ENCODE measurements at places on chromosomes 5 and 9.

DNA sequence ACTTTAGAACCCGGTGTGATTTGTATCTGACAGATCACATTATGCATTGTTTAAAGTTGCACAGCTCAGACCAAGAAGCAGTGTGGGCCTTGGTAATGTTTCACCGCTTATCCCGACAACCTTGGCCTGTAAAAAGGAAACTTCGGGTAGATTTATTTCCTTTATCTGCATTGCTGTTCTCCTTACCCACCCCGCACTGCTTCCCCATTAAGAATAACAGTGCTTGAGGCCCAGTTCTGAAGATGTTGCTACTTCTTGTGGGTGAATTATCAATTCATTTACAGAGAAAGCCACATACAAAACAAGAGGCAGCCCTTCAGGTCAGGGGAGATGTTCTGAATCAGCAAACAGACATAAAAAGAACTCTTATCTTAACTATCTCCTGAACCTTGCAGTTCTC lies 8.4 kb downstream of the SMARCA2 start:
- DNase-seq, result no peak

- no peak for DNase-seq
Observed at GRCh38 chr9:113588242-113588810, 124.8 kb downstream of the RGS3 start.

- DNase-seq, result no peak
Observed at GRCh38 chr5:1053391-1054017, 44.9 kb downstream of the NKD2 start.

DNA sequence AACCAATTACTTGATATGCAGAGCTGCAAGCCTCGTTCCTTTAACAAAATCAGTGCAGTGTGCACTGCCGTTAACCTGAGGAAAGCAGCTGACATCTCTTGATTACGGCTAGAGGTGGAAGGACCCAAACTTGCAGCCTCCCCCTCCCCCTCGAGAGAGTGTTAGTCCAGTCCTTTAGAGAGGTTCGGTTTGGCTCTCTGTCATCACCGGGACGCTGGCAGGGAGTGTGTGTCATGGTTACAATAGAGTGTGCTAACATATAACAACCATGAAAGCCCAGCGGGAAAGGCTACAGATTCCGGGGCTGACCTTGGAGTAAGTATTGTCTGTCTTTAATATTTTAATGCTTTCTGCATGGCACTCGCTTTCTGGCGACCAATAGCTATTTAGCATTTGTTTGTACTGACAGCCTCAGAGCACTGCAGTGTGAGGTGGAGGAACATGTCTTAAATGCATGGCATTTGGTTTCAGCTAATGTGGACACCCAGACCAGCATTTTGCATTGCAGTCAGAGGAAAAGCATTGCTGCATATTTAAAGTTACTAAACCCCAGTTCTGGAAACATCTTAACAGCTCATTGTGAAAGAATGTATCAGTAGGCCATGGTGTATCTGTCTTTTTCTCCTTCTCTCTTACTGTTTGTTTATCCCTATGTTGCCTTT lies 237.5 kb downstream of the CD180 start:
- no peak for DNase-seq

- DNase-seq, result no peak
Observed at GRCh38 chr9:6305954-6306563, 22.1 kb upstream of the TPD52L3 start.

GRCh38 chr5:39420482-39421145 lies 4.2 kb downstream of the DAB2 start:
- DNase-seq, result no peak

GRCh38 chr9:81776834-81777233 lies 87.5 kb upstream of the TLE1 start:
- DNase-seq, result no peak

GRCh38 chr9:89842267-89842768 lies 237.5 kb downstream of the GADD45G start:
- no peak for DNase-seq

DNA sequence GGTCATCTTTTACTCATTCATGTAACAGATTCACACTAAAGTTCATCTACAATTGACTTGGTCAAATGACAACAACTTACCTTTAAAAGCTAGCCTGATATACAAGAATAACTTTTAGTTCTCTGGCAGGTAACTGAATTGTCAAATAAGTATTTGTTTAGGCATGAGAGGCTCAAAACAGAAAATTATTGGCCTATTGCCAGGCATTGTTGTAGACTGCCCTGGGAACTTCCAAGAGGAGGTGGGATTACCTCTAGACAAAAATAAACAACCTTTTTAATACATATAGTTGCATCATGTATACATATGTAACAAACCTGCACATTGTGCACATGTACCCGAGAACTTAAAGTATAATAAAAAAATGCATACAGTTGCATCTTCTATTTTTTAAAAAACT lies 18.2 kb upstream of the SLCO4C1 start:
- DNase-seq, result no peak

DNA sequence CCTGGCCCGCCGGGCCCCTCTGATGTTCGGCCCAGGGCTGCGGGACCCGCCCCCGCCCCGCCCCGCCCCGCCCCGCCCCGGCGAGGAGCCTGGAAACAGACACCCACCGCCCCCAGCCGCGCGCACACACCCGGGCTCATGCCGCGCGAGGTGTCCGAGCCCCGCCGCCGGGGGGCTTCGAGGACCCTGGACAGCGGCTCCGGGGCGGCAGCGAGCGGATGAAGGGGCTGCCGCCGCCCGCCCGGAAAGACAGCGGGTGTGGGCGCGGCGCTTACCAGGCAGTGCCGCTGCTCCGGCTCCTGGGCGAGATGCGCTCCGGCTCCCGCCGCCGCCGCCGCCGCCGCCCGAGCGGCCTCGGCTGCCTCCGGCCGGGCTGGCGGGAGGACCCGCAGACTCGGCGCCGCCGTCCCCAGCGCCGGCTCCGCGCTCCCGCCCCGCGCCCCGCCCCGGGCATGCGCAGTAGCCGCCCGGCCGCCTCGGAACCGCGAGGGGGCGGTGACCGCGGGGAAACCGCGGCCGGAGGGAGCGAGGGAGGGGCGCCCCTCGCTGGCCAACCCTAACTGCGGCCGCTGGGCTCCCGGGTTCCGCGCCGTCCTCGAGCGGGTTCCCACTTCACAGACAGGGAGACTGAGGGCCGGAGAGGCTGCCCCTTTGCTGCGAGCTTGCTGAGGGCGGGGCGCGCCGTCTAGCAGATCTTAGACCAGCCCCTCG lies at the start of gene GPRIN1:
Gene GPRIN1, minus strand, starts transcription at position 433 of the 711 bp plus-strand sequence. CDS start 10,322 bp downstream, outside the sequence.
- no peak for DNase-seq

GRCh38 chr5:173155912-173156311 lies 11.6 kb downstream of the BNIP1 start:
- DNase-seq, result no peak

DNA sequence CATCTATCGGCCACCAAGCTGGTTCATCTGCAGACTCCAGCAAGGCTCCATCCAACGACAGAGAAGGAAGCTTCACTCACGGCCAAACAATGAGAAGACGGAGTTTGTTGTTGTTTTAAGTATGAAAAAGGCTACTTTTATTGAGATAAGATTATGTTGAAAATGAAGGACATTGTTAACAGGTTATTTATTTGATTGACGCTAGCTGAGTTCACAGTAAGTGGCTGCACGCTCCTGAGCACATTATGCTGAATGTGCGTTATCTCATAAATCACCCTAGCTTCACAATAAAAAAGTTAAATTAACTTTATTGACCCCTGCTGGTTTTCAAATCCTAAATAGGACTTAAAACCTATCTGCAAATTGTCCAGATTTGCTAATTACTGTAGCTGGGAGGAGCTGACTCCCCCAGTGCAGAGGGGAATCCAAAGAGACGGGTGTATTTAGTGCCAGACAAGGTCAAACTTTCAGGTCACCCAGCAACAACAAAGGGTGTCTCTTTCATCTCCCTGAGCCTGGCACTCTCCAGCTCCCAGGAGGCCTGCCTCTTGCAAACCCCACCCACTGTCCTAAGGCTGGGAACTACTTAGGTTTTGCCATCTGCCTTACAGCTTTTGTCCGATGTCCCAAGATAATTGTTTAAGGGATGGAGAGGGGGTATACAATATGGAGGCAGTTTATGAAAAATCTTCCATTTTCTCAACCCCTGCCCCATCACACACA lies 129.2 kb downstream of the ZDHHC21 start:
- no peak for DNase-seq

GRCh38 chr9:69168709-69169217 lies 5.3 kb upstream of the TJP2 start:
- DNase-seq, result no peak

DNA sequence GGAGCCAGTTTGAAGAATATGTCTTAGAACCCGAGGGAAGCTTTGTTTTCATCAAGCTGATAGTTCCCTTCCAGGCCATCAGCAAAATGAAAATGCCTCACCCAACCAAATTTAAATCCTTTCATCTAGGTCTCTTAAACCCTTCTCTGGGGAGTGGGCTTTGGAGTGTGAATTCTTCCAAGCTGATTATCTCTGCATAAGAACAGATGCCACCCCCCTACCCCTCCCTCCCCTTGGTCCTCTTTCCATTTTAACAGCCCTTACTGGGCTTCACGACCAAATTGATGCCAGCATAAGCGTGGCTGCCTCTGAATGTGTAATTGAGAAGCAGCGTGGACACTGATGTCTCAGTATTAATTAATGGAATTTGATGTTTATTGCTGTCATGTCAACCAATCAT lies 509.7 kb upstream of the CLINT1 start:
- no peak for DNase-seq

DNA sequence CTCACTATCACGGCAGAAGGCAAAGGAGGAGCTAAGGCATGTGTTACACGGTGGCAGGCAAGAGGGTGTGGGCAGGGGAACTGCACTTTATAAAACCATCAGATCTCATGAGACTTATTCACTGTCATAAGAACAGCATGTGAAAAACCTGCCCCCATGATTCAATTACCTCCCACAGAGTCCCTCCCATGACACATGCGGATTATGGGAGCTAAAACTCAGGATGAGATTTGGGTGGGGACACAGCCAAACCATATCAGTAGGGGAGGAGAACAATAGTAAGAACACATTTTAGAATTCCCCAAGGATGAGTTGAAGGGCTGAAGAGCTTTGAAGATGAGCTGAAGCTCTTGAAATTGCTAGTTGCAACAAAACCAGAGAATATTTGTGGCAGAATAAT lies 287.9 kb downstream of the SMARCA2 start:
- DNase-seq, result no peak

DNA sequence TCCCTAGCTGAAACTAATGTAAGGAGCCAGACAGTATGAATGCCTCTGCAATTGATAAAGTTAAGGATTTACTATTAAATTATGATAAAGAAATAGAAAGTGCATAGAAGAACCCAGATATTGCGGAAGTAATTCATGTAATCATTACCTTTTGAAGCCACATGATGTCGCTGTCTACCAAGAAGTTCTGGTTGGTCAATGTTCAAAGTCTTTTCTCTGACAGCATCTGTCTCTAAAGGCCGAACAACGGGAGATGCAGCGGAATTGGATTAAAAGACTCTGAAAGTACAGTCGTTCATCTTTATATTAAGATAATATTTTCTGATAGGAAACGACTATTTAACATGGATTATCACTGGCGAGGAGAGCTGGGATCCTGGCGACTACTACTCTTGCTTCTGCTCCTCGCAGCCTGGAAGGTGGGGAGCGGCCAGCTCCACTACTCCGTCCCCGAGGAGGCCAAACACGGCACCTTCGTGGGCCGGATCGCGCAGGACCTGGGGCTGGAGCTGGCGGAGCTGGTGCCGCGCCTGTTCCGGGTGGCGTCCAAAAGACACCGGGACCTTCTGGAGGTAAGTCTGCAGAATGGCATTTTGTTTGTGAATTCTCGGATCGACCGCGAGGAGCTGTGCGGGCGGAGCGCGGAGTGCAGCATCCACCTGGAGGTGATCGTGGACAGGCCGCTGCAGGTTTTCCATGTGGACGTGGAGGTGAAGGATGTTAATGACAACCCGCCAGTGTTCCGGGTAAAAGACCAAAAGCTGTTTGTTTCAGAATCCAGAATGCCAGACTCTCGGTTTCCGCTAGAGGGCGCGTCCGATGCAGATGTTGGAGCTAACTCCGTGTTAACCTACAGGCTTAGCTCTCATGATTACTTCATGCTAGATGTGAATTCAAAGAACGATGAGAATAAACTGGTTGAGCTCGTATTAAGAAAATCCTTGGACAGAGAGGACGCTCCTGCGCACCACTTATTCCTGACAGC lies at the start of gene PCDHA8:
Gene PCDHA8, plus strand, starts transcription at position 210 of the 985 bp plus-strand sequence. Its CDS starts 135 bp downstream, at position 345.
- no peak for DNase-seq

DNA sequence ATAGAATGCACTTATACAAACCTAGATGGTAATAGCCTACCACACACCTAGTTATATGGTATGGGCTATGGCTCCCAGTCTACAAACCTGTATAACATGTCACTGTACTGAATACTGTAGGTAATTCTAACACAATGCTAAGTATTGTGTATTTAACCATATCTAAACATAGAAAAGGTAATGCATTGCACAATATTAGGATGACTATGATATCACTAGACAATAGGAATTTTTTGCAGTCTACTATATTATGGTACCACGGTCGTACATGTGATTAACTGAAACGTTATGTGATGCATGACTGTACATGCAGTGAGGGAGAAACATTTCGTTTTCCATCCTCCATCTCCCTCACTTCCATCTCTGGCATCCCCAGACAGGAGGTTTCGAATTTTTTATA lies 130.5 kb downstream of the ELAVL2 start:
- no peak for DNase-seq

GRCh38 chr5:73295921-73296320 lies 122.9 kb downstream of the TMEM174 start:
- DNase-seq, result no peak

DNA sequence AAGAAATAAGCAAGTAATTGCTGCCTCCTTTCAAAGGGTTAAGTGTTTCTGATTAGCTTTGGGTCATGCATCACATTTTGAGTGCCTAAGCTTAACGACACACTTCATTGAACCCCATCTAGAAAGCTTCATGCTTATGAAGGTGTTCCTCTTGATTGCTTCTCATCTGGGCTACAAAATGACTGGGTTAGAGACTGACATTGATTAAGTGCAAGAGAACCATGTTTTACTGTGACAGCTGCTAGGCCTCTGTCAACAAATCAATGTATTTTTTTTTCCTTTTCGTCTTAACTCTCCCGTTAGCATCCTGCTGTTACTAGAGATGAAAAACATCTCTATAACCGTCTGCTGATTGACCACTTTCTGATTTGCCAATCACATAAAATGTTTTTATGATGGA lies 725.0 kb downstream of the TLE1 start:
- no peak for DNase-seq

DNA sequence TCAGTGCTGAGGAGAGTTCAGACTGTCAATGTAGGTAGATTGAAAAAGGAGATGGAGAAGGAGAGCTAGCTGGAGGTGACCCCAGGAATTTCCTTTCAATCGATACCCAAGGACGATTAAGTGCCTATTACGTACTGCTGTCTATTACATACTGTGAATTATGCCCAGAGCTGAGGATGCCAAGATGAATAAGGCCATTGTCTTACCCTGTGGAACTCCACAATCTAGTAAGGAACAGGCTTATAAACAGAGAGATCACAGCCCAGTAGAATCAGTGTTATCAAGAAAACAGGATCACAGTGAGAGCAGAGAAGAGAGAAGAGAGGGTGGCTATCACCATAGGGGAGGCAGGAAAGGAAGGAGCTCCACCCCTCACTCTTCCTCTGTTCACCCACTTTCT lies 54.1 kb upstream of the PDE8B start:
- DNase-seq, result no peak

- no peak for DNase-seq
Observed at GRCh38 chr5:36111238-36111637, 40.4 kb downstream of the LMBRD2 start.

Measured in activated naive CD4-positive, alpha-beta T cell (primary cell).